ENCODE measurements at places on chromosomes 3 and 15. TPM values are rescaled to one million over a fixed set of nuclear protein-coding genes. Genes with fewer than 3 reads are reported as not detected.

The ERC2 gene
- 0.96 TPM for total RNA-seq

The CACNA2D2 gene
- 0.80 TPM for total RNA-seq

The OR4F6 gene
- total RNA-seq, result not detected

DNA sequence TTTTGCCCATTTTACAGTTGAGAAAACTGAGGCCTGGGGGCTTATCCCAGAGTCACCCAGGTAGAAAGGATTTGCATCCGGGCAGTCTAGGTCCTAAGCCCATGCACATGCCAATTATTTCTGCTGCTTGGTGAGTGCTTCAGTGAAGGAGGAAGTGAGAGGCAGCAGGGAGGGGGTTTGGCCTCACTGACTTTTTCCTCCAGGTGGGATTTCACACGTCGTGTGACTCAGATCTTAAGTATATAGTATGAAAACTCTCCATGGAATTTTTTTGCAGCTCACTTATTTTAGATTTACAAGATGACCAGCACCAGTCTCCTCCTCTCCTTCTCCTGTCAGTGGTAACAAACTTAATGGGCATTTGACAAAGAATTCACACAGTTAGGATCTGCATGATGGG lies 4.6 kb downstream of the ITGA11 start:
- no peak for DNase-seq

DNA sequence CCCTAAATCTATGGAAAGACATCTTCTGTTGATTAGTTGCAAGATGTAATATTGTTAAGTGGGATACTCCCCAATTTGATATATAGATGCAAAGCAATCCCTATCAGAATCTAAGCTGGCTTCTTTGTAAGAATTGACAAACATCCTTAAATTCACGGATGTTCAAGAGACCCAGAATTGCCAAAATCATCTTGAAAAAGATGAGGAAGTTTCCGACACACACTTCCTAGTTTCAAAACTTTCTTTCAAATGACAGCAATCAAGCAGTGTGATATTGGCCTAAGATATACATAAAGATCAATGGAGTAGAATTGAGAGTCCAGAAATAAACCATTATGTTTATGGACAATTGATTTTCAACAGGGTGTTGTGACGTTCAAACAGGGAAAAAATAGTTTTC lies 383.6 kb downstream of the LPP start:
- no peak for DNase-seq

DNA sequence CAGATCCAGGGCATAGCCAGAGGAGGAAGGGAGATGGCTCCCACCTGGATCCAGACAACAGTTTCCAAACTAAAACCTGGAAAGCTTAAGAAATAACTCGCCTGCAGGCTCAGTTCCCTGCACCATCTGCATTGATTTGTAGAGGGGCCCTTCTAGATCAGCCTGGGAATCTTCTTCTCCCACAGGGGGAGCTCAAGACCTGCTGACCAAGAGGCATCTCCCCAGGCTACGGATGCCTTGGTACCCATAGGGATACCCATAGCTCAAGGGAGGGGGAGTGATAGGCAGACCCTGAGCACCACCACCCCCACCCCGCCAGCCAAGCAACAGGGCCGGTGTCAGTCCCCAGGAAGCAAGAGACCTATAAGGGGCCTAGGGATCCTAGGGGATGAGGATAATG lies 28.0 kb upstream of the DCLK3 start:
- DNase-seq, result peak; percentile 77

GRCh38 chr15:64742385-64742784 lies 33.0 kb downstream of the RBPMS2 start:
- no peak for DNase-seq

- DNase-seq, result no peak
These were observed 102.8 kb upstream of the GBE1 start for GRCh38 chr3:81864272-81864671.

DNA sequence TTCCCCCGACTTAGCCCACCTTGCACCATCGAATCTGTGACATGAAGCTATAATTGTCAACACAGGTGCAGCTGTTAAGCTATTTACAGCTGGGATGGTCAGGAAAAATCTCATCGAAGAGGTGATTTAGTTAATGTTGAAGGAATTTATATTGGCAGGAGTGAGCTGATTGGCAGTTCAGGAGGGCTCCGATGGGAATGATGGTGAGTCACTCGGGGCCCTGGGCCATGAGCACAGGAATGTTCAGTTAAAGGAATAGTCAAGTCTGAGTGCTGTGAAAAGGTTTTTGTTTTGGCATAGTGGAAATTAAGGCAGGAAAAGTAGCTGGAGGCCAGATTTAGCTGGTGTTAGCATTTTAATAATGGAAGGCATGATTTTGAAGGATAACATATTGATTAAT lies 95.7 kb downstream of the OXSM start:
- peak; percentile 37 for DNase-seq

DNA sequence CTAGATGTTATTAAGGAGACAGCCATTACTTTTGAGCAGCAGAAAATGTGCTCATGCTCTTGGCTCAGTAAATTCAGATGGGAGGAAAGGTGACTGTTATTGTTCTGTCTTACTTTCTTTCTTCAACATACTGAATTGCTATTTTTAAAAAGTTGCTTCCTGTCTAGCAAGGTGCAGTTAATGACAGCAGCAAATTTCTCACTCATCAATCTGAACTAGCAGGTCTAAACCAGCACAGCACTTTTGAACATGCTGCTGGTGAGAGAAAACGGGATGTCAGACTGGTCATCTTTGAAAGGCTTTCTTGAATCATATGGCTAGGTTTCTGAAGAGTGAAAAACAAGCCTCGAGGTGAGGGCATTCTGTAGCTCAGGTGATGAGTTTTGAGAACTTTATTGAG lies 384.7 kb downstream of the MFSD1 start:
- DNase-seq, result no peak

DNA sequence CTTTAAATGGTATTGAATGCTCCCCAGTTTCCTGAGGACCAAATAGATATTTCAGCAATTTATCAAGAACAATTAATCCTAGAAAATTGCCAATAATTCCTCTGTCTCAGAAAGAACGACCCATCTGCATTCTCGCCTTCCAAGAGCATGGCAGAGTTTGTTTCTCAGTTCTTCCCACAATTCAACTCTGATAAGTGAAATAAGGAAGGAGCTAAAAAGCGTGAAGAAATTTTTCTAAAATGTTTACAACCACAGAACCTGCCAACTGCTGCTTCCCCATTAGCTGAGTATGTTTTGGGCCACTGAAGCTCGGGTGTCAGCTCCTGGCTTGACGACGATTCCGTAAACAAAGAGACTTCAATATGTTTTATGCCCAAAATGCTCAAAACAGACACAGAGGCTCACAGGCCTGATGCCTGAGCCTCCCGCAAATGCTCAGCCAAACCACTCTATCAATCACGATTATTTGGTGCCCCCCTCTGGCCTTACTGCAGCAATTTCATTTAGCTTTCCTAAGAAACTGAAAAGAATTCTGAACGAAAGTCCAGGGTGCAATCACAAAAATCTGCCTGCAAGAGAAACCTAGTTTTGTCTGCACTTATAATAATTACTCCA lies 259.2 kb upstream of the CCDC54 start:
- DNase-seq, result peak; percentile 79
